ENCODE measurements at places on chromosomes 7 and 10. TPM values are rescaled to one million over a fixed set of nuclear protein-coding genes. Genes with fewer than 3 reads are reported as not detected.

DNA sequence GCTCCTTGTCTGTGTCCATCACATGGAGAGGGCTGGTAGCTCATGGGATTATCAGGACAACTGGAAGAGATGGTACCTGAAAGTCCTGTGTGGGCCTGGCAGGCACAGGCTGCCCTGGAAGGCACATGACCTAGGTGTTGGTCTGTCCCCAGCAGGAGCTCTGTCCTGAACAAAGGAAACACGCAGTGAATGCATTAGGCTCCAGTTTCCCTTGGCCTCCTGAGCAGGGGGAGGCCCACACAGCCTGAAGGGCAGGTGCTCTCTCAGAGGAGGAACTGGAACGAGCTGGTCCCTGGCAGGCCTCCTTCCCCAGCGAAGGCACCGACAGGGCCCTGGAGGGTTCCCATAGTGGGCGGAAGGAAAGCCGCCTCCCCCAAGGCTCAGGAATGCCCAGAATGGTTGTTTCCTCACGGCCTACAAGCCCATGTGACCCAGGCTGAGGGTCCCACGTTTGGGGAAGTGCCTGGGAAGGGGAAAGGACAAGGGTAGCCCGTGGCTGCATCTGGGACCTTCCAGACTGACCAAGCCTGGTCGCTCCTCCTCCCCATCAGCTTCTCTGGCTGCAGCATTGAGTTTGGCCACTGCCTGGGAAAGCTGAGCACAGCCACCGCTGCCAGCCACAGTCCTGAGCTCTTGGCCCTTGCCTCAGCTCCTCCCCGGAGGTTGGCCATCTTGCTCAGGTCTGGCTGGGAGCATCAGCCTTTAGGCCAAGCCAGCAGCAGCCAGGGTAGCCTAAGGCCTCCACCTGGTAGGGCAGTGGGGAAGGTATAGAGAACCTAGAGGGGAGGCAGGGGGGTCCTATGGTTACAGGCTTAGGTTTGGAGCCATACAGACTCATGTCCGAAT is 21.8 kb downstream of the CXCL12 start:
- no peak for DNase-seq

GRCh38 chr10:1217237-1217587 is 161.0 kb downstream of the WDR37 start:
- no peak for DNase-seq

GRCh38 chr10:87705339-87705738 is 45.7 kb downstream of the PAPSS2 start:
- no peak for DNase-seq

DNA sequence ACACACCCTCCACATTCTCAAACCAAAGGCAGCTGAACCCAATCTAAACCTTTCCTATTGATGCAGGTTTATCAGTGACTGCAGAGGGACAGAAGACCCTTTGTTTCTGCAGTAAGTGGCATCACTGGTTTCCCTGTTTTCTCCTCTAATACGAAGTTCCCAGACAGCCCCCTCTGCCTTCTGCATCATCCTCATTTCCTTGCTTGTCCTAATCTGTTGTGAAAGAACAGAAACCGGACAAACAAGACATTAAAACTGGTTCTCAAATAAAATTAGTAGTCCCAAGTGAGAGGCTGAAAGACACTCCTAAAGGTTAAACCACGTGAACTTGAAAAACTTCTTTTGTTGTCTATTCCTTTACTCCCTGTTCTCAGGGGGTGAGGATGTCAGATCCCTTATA is 10.1 kb upstream of the ADRB1 start:
- no peak for DNase-seq

Gene LHFPL3
- total RNA-seq: not detected

Gene MCM10
- not detected for total RNA-seq

Gene TRPV5
- not detected for total RNA-seq
